Psoas muscle (tissue), 8 donors: ENCODE measurements at places on chromosomes 5 and 9. TPM values are rescaled to one million over a fixed set of nuclear protein-coding genes. Genes with fewer than 3 reads are reported as not detected.

DNA sequence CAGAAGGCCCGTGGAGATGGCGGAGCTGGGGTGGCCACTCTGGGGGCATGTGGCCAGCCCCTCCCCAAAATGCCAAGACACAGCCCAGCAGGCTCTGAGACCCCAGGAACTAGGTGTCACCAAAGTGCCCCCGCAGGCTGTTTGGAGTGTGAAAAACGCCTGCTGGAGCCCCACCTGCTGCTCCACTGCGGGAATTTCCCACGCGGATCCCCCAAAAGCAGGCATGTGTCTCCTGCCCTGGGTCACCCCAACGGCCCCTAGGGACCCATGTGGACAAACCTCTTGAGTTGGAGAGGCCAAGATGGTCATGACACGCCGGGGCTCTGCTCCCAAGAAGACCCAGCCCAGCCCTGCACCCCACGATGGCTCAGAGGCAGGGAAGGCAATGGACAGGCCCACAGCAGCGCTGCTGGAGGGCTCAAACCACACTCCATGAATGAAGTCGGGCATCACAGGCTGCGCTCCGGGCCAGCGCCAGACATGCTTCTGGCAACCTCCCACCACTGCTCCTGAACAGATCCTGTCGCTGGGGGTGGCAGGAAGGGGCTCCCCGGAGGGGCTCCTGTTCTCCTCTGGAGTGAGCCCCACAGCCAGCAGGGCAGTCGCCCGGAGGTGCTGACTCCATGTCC is 15.3 kb downstream of the NOTCH1 start:
- H3K4me3 ChIP-seq: peak overlapping the region; percentile 38
- H3K27ac ChIP-seq: no peak overlapping the region
- H3K4me1 ChIP-seq: peaks cover 51% of the 10 kb centered on the region
- no peak for DNase-seq
- no peaks in the 10 kb centered on the region for H3K36me3 ChIP-seq

DNA sequence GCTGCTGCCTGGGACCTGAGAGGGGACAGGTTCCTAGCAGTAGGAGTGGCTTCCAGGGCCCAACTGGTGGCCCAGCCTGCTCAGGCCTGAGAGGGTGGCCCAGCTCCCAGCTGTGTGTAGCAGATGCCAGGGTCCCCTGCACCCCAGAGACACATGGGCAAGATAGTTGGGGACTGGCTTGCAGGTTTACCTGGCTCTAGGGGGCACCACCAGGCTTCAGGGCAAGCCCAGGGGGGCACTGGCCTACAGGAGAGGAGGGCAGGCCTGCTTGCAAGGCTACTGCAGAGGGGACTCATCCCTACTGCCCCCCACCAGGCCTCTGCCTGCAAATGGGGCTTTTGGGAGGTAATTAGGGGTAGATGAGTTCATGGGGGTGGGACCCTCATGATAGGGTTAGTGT is 123.3 kb downstream of the ZNF354C start:
- no peaks in the 10 kb centered on the region for H3K4me1 ChIP-seq
- H3K36me3 ChIP-seq: no peaks in the 10 kb centered on the region
- no peak overlapping the region for H3K27ac ChIP-seq
- no peak for DNase-seq

DNA sequence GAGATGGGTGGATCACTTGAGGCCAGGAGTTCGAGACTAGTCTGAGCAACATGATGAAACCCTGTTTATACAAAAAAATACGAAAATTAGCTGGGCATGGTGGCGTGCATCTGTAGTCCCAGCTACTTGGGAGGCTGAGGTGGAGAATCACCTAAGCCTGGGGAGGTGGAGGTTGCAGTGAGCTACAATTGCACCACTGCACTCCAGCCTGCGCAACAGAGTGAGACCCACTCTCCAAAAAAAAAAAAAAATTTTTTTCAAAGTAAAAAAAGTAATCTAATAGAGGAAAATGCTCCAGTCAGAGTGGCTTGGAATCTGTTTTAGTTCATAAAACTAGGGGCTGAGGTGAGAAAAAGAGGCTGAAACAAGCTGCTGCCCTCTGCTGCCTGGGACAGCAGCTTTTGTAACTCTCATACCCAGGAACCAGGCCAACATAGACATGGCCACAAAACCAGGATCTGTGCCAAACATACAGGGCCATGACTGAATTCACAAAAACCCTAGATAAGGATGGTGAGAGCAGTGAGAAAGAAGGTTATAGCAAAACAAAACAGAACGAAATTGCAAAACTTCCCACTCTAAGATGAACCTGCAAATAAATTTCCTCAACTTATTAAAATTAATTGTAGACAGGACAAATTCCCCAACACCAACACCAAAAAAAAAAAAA is 13.1 kb upstream of the DCAF12 start:
- H3K4me3 ChIP-seq: no peak overlapping the region
- H3K27ac ChIP-seq: no peak overlapping the region
- no peak for DNase-seq
- H3K36me3 ChIP-seq: no peaks in the 10 kb centered on the region

- no peak overlapping the region for H3K4me3 ChIP-seq
- H3K27me3 ChIP-seq: no peaks in the 10 kb centered on the region
- DNase-seq: no peak
- no peaks in the 10 kb centered on the region for H3K36me3 ChIP-seq
- no peak overlapping the region for H3K27ac ChIP-seq
Measured at GRCh38 chr5:10611290-10611689, 47.4 kb downstream of the ANKRD33B start.

GRCh38 chr5:115686738-115687074 is 60.9 kb upstream of the TMED7 start:
- DNase-seq: no peak
- H3K4me3 ChIP-seq: no peak overlapping the region
- H3K27ac ChIP-seq: no peak overlapping the region
- H3K4me1 ChIP-seq: no peaks in the 10 kb centered on the region
- no peaks in the 10 kb centered on the region for H3K36me3 ChIP-seq

GRCh38 chr5:96259151-96259772 is 173.8 kb downstream of the PCSK1 start:
- H3K27ac ChIP-seq: no peak overlapping the region
- no peak for DNase-seq
- no peaks in the 10 kb centered on the region for H3K36me3 ChIP-seq
- H3K4me1 ChIP-seq: peaks cover 8% of the 10 kb centered on the region

CDH12 gene
- not detected for total RNA-seq

DNA sequence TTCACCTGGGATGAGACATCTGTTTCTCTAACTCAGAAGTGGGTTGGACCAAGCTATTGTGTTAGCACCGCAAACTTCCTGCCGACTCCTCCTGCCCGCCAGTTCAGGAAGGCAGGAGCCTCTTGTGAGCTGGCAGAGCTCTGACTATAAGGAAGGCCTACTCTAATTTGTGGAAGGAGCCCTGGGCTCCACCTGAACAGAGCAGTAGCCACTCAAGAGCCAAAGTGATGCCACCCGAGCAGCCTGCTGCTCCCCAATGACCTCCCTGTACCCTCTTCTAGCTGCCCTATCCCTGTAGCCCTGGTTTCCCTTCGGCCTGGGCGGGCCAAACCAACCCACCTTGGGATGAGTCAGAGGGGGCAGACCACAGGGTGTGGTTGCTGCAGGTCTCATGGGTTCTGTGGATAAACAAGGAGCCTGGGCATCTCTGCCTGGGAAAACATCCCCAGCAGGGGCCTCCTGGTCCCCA is 81.6 kb downstream of the PSD2 start:
- H3K27me3 ChIP-seq: no peaks in the 10 kb centered on the region
- H3K4me3 ChIP-seq: no peak overlapping the region
- H3K27ac ChIP-seq: no peak overlapping the region
- H3K4me1 ChIP-seq: no peaks in the 10 kb centered on the region
- peaks cover 14% of the 10 kb centered on the region for H3K36me3 ChIP-seq

FOXD4L4 gene
- not detected for total RNA-seq

SLC34A1 gene
- total RNA-seq: not detected

DNA sequence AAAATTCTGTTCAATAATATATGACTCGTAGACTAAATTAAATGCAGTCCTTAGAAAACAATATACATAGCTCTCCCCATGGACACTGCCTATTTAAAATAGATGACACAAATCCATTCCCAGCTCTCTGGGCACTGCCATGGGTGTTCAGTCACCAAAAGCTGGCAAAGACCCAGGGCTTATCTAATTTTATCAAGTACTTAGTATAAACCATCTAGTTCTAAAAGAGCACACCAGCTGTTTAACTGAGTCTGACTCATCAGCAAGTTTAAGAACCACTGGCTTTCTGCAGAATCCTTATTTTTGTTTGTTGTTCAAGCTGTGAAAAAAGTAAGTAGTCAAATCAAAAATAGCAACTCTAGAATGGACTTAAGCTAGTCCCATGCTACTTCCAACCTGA is 107.6 kb downstream of the PLPP1 start:
- no peaks in the 10 kb centered on the region for H3K27me3 ChIP-seq
- H3K4me3 ChIP-seq: no peak overlapping the region
- H3K36me3 ChIP-seq: peaks cover 9% of the 10 kb centered on the region
- peaks cover 38% of the 10 kb centered on the region for H3K4me1 ChIP-seq
- peak; percentile 70 for DNase-seq
- peak overlapping the region; percentile 81 for H3K27ac ChIP-seq

DNA sequence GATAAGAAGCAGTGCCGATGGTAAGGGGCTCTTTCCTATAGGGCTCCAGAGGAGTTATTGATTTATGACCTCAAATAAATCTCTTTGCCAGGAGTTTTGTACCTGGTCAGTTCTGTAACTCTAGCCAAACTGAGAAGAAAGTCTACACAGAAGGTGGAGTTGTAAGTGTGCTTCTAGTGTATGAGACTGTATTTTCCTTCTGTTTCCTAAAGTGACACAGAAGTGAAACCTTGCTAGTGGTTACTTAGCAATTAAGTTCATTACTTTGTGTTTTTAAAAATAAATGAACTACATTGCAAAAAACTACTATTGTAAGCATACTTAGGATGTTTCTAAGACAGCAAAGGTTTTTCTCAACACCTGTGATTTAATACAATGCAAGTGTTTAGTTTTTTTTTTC is 48.7 kb upstream of the ACTBL2 start:
- DNase-seq: no peak
- H3K27ac ChIP-seq: no peak overlapping the region
- no peaks in the 10 kb centered on the region for H3K27me3 ChIP-seq
- H3K36me3 ChIP-seq: no peaks in the 10 kb centered on the region
- H3K4me1 ChIP-seq: no peaks in the 10 kb centered on the region

- H3K27me3 ChIP-seq: no peaks in the 10 kb centered on the region
- no peak overlapping the region for H3K27ac ChIP-seq
- no peaks in the 10 kb centered on the region for H3K4me1 ChIP-seq
Measured at GRCh38 chr5:148719605-148720004, 65.3 kb upstream of the HTR4 start.

GRCh38 chr5:142290577-142291299 is 34.1 kb downstream of the SPRY4 start:
- peaks cover 3% of the 10 kb centered on the region for H3K4me1 ChIP-seq
- no peaks in the 10 kb centered on the region for H3K27me3 ChIP-seq
- no peaks in the 10 kb centered on the region for H3K36me3 ChIP-seq
- no peak for DNase-seq
- H3K27ac ChIP-seq: no peak overlapping the region
- no peak overlapping the region for H3K4me3 ChIP-seq

DNA sequence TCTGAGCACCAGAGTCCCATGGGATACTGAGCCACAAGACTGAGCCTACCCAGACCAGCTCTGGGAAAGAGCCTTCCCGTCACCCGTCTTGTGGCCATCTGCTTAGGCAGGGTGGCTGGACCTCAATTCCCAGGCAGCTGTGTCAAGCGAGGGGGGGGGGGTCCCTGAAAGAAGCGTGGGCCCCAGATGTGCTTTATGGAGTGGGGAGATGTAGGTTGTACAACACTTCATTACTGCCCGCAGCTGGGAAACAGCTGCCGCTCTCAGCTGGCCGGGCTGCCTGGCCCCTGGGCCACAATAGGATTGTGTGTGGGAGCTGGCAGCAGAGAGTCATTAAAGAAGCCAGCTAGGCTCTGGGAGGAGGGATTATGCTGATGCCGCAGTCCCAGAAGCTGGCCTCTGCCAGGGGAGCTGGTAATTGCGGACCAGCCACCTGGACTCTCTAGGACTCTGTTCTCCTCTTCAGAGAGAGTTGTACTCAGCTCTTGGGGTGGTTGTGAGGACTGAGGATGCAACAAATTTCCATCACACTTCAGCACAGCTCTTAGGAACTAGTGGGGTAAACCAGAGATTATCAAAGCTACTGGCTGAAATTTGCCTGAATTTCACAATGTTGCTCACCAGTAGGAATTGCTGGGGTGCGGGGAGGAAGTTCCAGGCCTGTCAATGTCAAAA is 145.4 kb downstream of the GADD45G start:
- H3K36me3 ChIP-seq: no peaks in the 10 kb centered on the region
- H3K4me3 ChIP-seq: no peak overlapping the region
- H3K4me1 ChIP-seq: peaks cover 5% of the 10 kb centered on the region
- H3K27ac ChIP-seq: no peak overlapping the region
- no peaks in the 10 kb centered on the region for H3K27me3 ChIP-seq
- no peak for DNase-seq

DNA sequence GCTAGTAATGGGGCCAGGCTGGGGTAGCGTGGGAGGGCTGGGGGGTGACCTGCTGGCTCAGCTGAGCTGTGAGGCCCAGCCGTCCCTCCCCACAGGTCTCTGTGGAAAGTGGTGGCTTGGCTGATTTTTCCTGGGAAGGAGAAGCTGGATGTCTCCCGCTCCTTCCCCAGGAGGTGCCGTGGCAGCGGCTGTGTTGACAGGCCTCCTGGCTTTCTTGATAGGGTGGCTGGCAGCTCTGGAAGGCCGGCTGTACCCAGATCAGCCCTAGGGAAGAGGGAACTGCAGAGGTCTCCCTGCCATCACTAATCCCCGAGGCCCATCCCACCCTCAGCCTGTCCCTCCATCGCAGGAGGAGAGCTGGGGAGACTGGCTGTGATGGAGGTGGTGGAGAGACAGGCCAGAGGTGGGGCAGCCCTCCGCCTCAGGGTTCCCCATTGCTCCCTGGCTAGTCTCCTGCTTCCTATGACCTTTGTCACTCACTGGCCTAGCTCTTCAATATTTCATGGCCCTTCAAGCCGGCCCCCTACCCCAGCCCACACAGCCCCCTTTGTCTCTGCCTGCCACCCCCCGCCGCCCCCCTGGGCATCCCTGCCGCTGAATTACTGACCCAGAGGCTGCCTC is 6.8 kb downstream of the CXXC5 start:
- H3K4me1 ChIP-seq: peaks cover 80% of the 10 kb centered on the region
- peak overlapping the region; percentile 98 for H3K27ac ChIP-seq
- no peaks in the 10 kb centered on the region for H3K27me3 ChIP-seq
- no peak for DNase-seq

GRCh38 chr5:146539973-146540372 is 24.0 kb upstream of the GPR151 start:
- no peaks in the 10 kb centered on the region for H3K4me1 ChIP-seq
- no peaks in the 10 kb centered on the region for H3K36me3 ChIP-seq
- DNase-seq: no peak
- no peak overlapping the region for H3K27ac ChIP-seq
- no peaks in the 10 kb centered on the region for H3K27me3 ChIP-seq

TTC39B gene
- total RNA-seq: 3.6 TPM

MARCHF3 gene
- 16.2 TPM for total RNA-seq
